ENCODE measurements at places on chromosomes 2 and 18. TPM values are rescaled to one million over a fixed set of nuclear protein-coding genes. Genes with fewer than 3 reads are reported as not detected.

The IHH gene
- 0.12 TPM for total RNA-seq

The EIF5B gene
- total RNA-seq: 12.1 TPM

The CCDC102B gene
- total RNA-seq: 17.2 TPM

The TNS1 gene
- 96.4 TPM for total RNA-seq

The TMEM200C gene
- total RNA-seq: not detected

The TMEM163 gene
- 0.12 TPM for total RNA-seq

The RAX gene
- not detected for total RNA-seq

The G6PC2 gene
- total RNA-seq: not detected

Measured in hair follicle dermal papilla cell (primary cell).